Inflammatory macrophage treated with lipopolysaccharide for 4 hours (primary cell): ENCODE measurements at places on chromosomes 6 and 20.

DNA sequence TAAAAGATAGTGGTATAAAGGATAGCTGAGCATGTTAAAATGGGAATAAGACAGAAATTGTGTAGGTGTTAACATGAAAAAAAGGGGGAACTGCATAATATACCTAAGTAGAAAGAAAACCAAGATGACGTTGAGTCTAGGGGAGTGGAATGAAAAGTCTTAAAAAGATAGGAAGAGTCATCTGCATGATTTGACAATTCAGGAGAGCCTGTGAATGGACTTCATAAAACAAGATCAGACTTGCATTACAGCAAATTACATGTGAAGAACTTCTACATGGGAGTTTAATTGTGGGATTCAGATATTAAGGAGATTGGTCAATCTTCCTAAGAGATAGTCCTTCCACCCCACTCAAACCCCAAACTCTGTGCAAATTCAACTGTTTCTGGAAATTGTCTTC, 85.5 kb downstream of the WASF1 start:
- peak; percentile 16 for DNase-seq

GRCh38 chr20:19725373-19725772, 32.7 kb upstream of the RIN2 start:
- DNase-seq, result no peak

DNA sequence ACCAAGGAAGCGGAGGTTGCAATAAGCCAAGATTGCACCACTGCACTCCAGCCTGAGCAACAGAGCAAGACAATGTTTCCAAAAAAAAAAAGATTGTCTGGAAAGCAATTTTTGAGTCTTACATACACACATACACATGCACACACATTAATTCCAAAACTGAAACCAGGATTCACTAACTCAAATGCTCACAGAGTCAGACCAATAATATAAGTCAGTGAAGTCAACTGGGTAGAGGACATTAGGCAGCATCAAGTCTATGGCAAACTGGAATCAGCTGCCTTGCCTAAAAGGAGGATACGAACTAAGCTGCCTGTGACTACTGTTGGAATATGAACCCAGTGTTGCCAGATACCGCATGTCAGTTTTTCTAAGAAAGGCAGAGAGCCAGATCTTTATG, 15.7 kb downstream of the REM1 start:
- no peak for DNase-seq

- no peak for DNase-seq
These were observed 161.3 kb upstream of the EYA4 start for GRCh38 chr6:133079901-133080300.
